ENCODE measurements at places on chromosomes 13 and 19. TPM values are rescaled to one million over a fixed set of nuclear protein-coding genes. Genes with fewer than 3 reads are reported as not detected.

The WDR88 gene
- not detected for total RNA-seq

The SHISA7 gene
- not detected for total RNA-seq

The ZNF416 gene
- 5.0 TPM for total RNA-seq

The STARD13 gene
- total RNA-seq: 20.6 TPM

The RNF113B gene
- not detected for total RNA-seq

The USHBP1 gene
- total RNA-seq: 40.0 TPM

The GARIN5A gene
- 0.39 TPM for total RNA-seq

The TRPM4 gene
- 35.5 TPM for total RNA-seq

The ZNF560 gene
- 0.23 TPM for total RNA-seq

The ADPRHL1 gene
- 1.3 TPM for total RNA-seq

The ATP1A3 gene
- total RNA-seq: 0.06 TPM

The HSPB6 gene
- 1.8 TPM for total RNA-seq

The DKKL1 gene
- 0.19 TPM for total RNA-seq

The CEACAM16 gene
- not detected for total RNA-seq

The PCP2 gene
- total RNA-seq: not detected

The PROZ gene
- total RNA-seq: not detected

The RDH8 gene
- total RNA-seq: not detected

The ELAVL3 gene
- total RNA-seq: not detected
